Forelimb muscle (tissue), 1 donor: ENCODE measurements at places on chromosomes 4 and X.

DNA sequence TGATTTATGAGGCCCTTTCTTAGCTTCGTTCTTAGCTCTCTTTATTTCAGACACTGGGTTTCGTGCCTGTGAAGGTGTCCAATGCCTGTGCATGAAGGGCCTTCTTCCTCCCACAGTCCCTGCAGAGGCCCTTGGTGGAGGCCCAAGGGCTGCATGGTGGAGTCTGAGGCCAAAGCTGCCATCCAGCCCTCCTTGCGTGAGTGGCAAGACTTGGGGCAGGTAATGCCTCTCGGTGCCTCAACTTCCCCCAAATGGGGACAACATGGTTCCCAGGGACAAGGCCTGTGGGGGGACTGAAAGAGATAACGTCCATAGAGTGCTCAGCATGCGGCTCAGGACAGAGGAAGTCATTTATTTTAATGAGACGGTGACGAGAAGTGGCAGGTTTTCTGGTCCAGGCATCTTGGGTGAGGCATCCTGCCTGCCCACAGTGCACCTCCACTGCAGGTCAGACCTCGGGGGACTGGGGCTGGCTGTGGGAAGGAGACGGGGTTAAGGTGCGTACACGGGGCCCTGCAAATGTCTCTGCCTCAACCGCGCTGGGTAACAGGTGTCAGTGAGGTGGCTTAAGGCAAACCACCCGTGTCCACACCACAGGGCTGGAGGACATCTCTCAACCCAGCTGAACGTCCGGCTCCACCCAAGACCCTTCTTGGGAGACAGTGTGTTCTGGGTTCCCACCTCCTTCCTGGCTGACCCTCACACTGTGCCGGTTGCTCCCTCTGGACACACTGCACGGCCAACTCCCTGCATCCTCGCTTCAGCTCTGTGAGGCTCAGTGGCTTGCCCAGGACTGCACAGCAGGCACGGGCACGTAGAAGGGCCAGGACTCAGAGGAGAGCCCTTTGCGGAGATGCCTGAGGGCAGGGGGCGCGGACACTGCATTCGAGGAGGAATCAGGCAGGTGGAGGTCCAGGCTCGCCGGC is 50.5 kb downstream of the PSAPL1 start:
- no peak for DNase-seq

GRCh38 chr4:75821966-75822365 is 80.3 kb downstream of the PPEF2 start:
- no peak for DNase-seq

- no peak for DNase-seq
These were observed 52.6 kb downstream of the CHM start for GRCh38 chrX:85994797-85995196.

DNA sequence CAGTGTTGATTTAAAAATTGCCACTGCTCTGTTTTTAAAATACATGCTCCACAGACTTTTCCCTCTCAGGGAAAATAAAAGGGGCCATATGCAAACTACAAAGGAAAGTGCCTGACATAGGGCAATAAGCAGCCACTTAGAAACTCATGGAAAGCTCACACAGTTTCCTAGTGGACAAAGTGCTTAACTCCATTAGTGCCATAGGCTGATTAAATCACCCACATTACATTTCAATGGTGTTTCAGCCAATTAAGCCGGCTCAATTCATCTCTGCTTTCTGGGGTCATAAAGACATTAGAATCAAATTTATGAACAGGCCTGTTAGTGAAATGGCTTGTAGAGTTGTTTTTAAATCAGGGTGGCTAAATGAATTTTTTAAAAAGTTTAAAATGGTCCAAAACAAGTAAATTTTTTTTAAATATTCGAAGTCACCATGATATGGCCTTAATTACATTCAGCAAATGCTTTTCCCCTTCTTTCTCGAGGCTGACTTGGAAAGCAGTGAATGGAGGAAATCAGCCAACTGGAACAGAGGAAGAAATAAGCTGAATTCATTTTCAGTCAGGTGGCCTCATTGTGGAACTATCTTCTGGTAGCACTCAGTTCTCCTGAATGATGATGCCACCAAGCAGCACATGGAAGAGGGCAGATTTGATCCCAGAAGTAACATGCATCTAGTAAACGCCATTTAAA is 2305.1 kb upstream of the AGA start:
- no peak for DNase-seq

DNA sequence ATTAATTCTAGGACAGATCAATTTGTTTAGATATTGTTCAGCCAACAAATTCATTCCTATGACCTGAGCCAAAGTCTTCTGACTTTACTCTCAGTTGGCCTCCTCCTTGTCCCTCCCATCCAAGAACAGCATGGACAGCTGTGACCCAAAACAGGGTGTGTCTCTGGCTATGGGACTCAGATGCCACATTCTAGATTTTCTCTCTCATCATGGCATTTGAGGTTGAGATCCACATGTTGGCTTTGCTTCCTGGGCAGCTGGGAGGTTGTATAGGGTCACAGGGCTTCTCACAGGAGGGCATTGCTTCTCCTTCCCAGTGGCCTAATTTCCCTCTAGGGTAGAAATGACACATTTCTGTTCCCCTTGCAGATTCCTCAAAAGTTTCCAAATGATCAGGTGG is 22.6 kb upstream of the EGF start:
- no peak for DNase-seq

DNA sequence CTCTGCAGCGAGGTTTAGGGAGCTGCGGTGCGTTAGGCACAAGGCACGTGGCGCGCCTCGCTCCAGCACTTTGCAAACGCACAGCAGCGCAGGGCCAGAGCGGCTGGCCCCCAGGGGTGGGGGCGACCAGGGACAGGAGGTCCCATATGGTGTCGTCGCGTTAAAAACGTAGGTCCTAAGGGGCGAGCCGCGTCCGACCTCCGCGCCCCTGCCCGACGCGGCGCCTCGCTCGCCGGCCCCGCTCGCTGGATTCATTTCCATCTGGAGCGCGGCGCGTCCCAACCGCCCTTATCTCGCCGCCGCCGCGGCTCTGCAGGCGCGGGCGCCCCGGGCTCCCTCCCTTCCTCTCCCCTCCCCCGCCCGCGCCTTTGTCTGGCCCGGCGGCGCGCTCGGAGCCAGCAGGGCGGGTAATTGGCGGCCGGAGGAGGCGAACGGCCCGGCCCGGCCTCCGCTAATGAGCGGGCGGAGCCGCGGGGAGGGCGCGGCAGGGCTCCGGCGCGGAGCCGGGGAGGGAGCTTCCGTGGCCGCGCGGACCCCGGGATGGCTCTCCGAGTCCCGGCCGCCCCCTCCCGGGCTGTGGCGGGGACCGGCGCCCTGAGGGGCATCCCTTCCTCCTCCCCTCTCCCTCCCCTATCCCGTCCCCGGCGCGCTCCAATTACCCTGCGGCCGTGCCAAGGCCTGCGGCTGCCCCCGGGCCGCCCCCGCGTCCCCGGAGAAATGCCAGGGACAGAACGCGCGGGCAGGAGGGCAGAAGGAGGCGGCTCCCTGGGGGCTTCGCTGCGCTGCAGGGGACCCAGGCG is 409.0 kb downstream of the BCOR start:
- DNase-seq = no peak

DNA sequence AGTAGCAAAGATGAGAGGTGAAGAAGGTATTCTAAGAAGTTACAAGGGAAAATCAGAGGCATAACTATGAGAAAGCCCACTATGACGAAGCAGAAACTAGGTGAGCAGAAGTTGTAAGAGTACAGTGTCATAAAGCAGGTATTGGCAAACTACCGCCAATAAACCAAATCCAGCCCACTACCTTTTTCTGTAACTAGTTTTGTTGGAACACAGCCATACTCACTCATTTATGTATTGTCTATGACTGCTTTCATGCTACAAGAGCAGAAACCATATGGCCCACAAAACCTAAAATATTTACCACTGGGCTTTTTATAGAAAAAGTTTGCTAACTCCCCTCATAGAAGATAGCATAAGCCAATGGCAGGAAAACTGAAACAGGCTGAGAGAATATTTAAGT is 31.8 kb upstream of the ZCCHC13 start:
- no peak for DNase-seq

DNA sequence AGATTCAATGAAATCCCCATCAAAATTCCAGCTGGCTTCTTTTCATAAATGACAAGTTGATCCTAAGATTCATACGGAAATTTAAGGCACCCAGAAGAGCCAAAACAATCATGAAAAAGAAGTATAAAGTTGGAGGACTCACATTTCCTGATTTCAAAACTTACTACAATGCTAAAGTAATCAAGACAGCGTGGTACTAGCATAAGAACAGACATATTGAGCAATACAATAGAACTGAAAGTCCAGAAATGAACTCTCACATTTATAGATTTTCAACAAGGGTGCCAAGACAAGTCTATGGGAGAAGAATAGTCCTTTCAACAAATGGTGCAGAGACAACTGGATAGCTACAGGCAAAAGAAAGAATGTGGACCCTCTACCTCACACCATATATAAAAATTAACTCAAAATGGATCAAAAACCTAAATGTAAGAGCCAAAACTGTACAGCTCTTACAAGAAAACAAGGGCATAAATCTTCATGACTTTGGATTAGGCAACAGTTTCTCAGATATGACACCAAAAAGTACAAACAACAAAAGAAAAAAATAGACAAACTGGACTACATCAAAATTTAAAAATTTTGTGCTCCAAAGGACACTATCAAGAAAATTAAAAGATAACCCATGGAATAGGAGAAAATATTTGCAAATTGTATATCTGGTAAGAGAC is 28.5 kb downstream of the SASH3 start:
- DNase-seq = no peak

DNA sequence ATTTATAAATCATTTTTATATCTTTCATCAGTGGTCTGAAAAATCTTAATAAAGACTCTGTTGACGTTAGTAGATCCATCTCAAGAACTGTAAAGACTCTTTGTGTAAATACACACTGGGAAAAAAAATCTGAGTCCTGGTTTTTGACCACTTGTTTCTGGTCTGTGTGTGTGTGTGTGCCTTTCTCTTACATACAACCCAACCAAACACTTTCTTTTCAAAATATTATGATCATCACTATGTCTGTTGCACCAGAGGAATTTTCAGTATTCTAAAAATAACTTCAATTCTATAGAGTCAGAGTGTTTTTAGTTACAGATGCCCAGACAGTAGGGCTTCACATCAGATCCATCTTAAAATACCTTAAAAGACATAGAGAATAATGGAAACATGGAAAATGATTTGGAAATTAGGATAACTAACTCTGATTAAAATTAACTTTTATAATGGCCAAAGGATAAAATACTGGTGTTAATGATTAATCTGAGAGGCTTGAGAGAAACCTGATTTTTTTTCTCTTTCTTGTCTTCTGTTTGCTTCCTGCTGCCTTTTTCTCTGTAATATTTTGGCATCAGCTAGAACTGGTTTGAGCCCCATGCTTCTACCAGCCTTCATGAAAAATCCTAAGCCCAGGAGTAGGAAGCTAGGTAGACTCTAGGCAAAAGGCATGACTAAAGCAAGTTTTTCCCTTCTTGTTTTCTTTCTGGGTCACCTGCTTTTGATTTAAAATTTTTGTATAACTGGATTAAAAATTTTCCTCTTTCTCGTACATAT is 99.7 kb downstream of the ATXN3L start:
- DNase-seq = no peak

DNA sequence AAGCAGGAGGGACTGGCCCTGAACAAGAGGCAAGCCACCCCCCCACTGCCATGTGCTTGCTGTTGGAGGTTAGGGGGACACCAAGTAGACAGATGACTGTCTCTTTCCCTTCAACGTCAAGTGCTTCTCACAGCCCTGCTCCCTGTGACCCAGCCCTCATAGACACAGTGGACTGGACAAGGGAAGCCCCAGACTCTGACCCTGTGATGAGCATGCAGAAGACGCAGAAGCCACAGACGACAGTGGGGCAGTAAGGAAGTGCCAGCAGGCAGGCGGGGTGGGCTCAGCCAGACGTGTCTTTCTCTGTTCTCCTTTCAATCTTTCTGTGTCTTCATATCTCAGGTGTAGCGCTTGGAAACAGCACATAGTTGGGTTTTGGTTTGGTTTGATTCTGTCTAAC is 2.4 kb upstream of the L1CAM start:
- DNase-seq = no peak

- DNase-seq = no peak
These were observed 4.9 kb downstream of the SEPTIN11 start for GRCh38 chr4:76954489-76954888.

- no peak for DNase-seq
These were observed 442 bp upstream of the MCUB start for GRCh38 chr4:109559625-109559982.

DNA sequence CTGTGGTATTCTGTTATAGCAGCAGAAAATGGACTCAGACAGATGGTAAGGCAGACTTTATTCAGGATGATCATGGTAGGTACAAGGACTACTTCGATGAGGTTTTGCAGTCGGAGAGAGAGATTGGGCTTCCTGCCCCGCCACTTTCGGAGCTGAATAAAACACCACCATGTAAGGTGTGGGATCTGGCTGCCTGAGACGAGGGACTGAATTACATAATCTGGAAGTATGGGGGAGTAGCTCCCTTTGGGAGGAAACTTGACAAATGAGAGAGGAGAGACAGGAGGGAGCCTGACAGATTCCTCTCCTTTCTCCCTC is 255.5 kb upstream of the GATB start:
- DNase-seq = no peak

GRCh38 chrX:66021765-66022631 is 17.9 kb downstream of the VSIG4 start:
- no peak for DNase-seq
